HS-27A (cell line): ENCODE measurements at places on chromosomes 11 and 22.

DNA sequence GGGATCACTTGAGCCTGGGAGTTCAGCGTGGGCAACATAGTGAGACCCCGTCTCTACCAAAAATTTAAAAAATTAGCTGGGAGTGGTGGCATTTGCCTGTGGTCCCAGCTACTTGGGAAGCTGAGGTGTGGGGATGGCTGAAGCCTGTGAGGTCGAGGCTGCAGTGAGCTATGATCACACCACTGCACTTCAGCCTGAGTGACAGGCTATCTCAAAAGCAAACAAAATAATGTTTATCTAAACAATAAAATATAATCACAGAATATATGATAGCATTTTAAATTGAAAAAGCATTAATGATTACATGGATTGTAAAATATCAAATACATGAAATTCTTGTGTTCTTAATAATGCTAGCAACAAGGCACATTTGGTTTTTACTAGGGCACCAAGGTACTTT lies 2.7 kb downstream of the BEST1 start:
- no peak for DNase-seq

- DNase-seq = no peak
Observed at GRCh38 chr11:108733479-108734116, 68.7 kb downstream of the DDX10 start.

- DNase-seq = no peak
Observed at GRCh38 chr11:27184458-27185312, 144.1 kb downstream of the BBOX1 start.

DNA sequence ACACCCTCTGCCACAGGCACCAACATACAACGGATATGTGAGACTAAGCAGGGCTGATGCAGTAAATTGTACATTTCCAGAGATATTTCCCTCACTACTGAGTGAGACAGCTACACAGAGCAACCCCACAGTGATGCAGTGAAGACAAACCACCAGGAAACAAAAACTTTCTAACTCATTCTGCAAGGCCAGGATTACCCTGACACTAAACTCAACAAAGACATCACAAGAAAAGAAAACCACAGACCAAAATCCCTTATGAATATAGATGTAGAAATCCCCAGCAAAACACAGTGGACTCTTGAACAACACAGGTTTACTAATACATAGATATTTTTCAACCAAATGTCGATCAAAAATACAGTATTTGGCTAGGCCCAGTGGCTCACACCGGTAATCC lies 1.5 kb upstream of the SLC7A4 start:
- no peak for DNase-seq

DNA sequence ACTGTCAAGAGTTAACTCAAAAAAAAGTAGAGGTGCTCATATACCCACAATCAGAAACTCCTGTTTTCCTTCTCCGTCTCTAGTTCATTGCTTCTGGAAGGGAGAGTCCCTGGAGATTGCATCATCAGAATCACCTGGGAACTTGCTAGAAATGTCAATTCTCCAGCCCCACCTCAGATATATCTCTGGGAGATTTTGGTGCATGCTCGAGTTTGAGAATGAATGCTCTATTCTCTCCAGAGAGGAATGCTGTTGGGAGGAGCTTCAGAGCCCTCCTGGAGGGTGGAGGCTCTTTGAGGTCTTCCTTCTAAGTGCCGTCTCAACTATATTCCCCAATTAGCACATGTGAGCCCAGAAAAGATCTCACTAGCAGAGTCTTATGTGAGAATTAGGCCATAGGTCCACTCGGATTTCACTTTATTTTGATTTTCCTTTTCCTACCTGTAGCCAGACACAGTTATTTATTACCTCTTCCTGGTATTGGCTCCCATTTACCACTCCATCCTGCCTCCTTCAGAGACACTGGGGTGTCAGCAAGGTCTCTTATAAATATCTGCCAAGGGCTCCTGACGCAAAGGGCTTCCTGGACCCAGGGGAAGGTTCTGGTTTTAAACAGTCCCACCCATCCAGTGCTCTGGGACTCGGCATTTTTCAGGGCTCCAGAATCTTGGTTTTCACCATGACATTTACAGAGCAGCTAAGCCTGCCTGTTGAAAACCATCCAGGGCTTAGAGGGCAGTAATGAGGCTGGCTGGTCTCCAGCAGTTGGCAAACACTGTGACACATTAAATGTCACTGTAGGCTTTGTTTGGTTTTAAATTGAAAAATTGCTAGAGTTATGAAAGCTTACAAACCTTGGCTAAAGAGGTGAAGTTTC lies 136.2 kb downstream of the CD44 start:
- DNase-seq = no peak

DNA sequence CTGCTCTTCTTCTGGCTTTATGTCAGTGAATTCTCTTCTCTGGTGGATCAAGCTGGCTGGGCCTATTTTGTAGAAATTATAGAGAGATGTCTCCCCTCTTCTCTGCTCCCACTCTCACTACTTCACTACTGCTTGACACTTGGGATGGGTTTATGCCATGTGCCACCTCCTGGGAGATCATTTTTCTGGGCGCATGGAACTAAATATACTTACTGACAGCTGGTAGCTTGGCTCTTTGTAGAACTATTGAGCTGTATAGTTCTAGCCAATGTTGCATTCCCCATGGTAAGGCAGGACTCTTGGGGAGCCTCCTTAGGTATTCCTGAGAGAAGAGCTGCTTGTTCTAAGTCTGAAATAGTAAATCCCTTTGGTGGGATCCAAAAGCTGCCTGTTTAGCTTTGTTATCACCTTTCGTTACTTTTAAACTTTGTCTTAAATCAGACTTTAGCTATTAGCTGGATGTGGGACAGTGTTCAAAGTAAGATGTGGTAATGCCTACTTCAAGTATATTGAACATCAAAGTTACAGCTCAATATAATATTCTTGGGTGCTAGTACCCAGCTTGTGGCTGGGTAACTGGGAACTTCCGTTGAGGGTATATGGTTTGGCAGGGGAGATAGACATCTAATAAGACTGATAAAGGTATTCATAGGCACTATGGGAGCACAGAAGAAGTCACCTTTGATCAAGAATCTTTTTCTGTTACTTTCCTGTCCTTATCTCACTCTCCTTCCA lies 87.5 kb upstream of the RRM1 start:
- no peak for DNase-seq

- no peak for DNase-seq
Observed at GRCh38 chr22:49850021-49850911, 3.4 kb upstream of the ZBED4 start.

- DNase-seq = no peak
Observed at GRCh38 chr11:114074546-114075343, 15.2 kb downstream of the ZBTB16 start.

DNA sequence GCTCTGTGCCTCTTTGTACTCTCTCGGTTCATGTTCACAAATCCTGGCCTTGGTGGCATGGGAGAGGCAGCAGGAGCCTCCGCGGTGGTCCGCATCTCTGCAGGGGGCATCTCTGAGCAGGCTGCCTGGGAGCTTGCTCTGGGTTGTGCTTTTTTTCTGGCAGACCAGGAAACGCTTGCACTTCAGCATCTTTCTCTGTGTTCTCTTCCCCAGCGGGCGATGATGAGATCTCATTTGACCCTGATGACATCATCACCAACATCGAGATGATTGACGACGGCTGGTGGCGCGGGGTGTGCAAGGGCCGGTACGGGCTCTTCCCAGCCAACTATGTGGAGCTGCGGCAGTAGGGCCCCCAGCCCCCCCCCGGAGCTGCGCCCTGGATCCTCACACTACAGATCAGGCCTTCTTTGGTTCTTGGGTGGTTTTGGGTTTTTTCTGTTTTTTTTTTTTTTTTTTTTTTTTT lies 36.5 kb downstream of the CTTN start:
- DNase-seq = no peak
